Heart right ventricle (tissue), 16 donors: ENCODE measurements at places on chromosomes 13 and 19. TPM values are rescaled to one million over a fixed set of nuclear protein-coding genes. Genes with fewer than 3 reads are reported as not detected.

NKPD1 gene
- total RNA-seq: not detected

DHDH gene
- not detected for total RNA-seq

GPR180 gene
- total RNA-seq: 5.2 TPM

RPL18A gene
- total RNA-seq: 1,142 TPM

NUP62 gene
- 23.1 TPM for total RNA-seq

SPIB gene
- total RNA-seq: not detected

ELL gene
- total RNA-seq: 8.2 TPM

ZNF442 gene
- 3.7 TPM for total RNA-seq

MIA gene
- total RNA-seq: not detected

ZNF283 gene
- total RNA-seq: 15.5 TPM
